ENCODE measurements at places on chromosomes 6 and 20.

DNA sequence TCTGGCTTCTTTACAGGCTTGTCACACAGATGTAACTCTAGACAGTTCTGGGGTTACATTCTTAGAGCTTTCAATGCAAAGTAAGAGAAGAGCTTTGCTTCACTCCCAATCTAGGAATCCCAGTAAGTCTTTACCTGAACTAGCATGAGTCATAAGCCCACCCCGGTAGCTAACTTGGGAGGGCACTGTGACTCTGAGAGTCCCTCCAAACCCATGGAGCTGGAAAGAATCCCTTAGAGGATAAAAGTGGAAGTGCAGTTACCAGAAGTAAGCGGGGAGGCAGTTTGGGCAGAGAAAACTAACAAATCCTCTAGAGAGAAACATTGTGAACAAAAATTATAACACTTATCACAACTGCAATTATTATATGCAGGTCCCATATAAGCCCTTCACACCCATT lies 84.0 kb upstream of the SMLR1 start:
- no peak for DNase-seq

- no peak for DNase-seq
Measured at GRCh38 chr6:157823001-157823527, at the start of gene SNX9. TSS of gene SNX9 (plus strand) at chr6:157823246. CDS start at chr6:157823435, 189 bp downstream.

GRCh38 chr6:34143196-34143883 lies 2.5 kb downstream of the GRM4 start:
- no peak for DNase-seq

GRCh38 chr6:38935051-38935450 lies 113.5 kb upstream of the GLP1R start:
- DNase-seq, result no peak

DNA sequence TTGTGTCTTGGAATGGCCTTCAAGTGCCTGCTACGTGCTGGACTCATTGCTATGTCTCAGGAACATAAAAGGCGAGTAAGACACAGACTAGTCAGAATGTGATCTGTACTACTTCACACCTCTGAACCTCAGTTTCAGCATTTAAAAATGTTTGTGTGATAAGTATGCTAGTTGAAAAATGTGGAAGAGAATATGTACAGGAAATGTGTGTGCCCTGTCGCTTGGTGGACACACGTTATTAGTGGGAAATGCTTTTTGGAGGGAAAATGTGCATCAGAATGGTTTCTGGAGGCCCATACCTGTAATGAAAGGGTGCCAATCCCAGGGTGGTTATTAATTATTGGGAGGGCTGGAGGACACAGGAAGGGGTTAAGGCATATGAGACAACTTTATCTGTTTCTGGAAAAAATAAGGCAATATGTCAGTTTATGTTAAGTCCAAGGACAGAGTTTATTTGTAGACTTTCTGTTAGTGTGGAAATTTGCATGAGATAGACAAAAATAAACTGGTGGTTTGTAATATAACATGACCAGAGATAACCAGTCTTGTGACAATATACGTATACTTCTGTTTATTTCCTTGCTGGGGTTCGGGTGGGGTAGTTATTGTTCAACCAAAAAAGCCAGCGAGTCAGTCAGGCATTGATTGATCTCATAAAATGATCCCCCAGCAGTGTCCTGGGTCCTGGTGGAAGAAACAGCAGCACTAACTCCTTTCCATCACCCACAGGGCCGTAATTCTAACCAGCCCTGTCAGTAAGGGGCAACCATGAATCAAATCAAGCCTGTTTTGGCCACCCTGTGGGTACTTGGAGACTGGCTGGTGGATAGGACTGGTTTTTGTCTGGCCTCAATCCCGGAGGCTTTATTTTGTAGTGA lies 117.9 kb downstream of the JARID2 start:
- no peak for DNase-seq

GRCh38 chr20:45392733-45393132 lies 14.6 kb upstream of the TP53TG5 start:
- no peak for DNase-seq

- DNase-seq, result no peak
Measured at GRCh38 chr20:9884666-9885065, 45.8 kb upstream of the PAK5 start.

- DNase-seq, result no peak
Measured at GRCh38 chr6:155372256-155372655, 58.0 kb upstream of the TFB1M start.

GRCh38 chr6:43219814-43220213 lies 9.5 kb downstream of the DNPH1 start:
- no peak for DNase-seq

Measured in central memory CD8-positive, alpha-beta T cell (primary cell).